ENCODE measurements at places on chromosomes 7 and 10.

DNA sequence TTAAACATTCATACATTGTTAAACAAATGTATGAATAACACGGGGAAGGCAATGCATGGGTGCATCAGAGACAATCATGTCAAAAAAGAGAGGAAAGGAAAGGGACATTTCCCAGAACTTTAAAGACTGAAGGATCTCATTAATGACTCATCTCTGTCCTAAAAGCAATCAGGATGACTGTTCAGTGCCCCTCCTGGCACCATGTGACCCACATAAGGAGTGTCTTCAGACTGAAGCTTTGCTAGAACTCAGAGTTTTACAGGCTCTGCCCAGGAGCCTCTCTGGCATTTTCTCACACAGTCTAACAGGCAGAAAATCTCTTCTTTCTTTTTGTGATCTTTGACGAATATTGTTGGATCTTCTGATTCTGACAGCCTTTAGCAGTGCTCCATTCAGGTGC, 315.3 kb downstream of the OTUD1 start:
- no peak for DNase-seq

- no peak for DNase-seq
These were observed 247.3 kb downstream of the DIP2C start for GRCh38 chr10:442209-442608.

DNA sequence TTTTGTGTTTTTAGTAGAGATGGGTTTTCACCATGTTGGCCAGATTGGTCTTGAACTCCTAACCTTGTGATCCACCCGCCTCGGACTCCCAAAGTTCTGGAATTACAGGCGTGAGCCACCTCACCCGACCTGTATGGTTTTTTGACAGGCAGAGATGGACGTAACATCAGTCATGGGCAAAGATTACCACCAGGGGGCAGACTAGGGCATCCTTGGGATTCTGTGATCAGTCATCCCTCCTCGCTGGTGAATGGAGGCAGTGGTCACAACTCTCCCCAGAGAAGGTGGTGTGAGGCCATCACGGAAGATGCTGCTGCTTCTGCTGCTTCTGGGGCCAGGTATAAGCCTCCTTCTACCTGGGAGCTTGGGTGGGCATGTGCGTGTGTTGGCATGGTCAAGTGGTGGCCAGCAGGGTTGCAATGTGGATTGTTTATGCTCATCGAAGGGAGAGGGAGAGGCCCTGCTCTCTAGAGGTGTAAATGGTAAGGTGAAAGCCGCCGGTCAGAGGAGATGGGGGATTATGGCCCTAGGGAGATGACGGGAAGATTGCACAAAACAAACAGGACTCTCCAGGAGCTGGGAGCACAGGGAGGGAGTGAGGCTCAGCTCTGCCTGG, 122.7 kb upstream of the PRSS1 start:
- peak; percentile 72 for DNase-seq

DNA sequence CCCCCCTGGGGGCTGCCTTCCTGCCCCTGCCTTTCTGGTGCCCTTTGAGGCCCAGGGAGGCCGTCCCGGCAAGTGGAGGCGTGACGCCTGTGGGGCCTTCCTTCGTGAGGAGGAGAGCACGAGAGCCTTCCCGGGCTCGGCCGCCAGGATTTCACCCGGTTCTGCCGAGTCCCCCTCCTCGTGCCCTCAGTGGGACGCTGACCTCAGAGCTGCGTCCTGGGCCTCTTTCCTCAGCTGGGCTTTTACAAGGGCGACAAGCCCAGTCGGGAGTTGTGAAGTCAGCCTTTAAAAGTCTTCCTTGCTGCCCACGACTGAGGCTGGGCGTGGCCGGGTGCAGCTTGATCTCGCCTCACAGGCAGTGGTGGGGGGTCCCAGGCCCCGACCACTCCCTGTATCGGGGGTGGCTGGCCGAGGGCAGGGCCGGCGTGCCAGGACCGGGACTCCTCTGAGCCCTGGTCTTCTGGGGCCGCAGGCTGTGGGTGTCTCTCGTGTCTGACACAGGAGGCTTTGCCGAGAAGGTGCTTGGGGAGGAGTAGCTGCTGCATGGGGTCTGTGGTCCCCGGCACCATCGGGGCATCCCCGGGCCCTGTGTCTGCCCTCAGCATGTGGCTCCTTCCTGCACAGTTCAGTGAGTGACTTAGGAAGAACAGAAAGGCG, 41.8 kb downstream of the FAM20C start:
- DNase-seq: no peak

GRCh38 chr7:44990109-44991023, 9.6 kb upstream of the CCM2 start:
- DNase-seq: no peak

DNA sequence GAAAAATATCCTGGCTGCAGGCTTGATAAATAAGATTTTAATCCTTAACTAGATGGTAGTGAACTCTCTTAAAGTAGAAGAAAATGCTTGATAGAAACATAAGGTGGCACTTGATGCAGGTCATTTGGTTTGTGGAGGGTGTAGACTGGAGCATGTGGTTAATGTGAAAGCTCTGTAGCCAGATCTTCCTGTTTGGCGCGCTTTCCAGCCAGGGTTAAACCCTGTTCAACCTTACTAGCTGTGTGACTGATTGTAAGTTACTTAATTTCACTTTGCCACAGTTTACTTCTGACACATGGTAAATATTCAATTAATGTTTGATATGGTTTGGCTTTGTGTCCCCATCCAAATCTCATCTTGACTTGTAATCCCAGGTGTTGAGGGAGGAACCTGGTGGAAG, 394.0 kb downstream of the REEP3 start:
- DNase-seq: no peak

GRCh38 chr7:12322903-12323300, 80.8 kb downstream of the VWDE start:
- no peak for DNase-seq

DNA sequence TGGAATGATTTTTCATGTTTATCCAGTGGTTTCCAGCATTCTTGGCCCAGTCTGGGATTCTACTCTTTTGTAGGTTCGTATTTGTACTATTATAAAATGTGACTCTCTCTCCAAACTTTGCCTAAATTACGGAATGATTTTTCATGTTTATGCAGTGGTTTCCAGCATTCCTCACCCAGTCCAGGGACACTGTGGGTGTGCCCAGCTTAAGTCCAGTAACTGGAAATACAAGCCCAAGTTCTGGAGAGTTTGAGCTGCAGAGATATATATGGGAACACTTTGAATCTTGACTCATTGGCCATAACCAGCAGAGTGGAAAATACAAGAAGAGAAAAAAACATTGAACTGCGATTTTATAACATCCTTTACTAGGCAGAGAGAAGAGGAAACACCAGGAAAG, 5.9 kb upstream of the MAGI2 start:
- DNase-seq: no peak

- DNase-seq: no peak
These were observed 15.0 kb downstream of the CXCL12 start for GRCh38 chr10:44369854-44370253.

GRCh38 chr10:50431791-50432190, 180.5 kb upstream of the ASAH2 start:
- DNase-seq: no peak

- no peak for DNase-seq
These were observed 93.8 kb downstream of the CALD1 start for GRCh38 chr7:134873253-134873652.

GRCh38 chr7:119397156-119397555, 875.8 kb upstream of the KCND2 start:
- no peak for DNase-seq

GRCh38 chr10:77622889-77623291, 14.7 kb downstream of the KCNMA1 start:
- DNase-seq: no peak

DNA sequence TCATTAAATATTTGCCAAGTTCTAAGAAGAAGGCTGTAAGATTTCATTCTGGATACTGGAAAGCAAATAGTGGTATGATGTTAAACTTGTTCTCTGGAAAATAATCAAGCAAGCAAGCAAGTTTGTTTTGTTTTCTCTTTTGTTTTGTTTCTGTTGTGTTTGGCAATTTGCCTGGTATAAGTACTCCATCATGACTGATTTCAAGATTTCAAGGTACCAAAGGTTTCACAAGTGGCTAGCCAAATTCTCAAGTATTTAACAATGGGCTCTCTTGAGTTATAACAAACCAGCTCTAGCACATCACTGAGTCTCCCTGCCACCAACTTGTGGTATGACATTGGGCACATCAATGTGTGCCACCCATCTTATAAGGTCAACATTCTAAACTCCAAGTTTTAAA, 151.7 kb upstream of the IGFBP3 start:
- no peak for DNase-seq

DNA sequence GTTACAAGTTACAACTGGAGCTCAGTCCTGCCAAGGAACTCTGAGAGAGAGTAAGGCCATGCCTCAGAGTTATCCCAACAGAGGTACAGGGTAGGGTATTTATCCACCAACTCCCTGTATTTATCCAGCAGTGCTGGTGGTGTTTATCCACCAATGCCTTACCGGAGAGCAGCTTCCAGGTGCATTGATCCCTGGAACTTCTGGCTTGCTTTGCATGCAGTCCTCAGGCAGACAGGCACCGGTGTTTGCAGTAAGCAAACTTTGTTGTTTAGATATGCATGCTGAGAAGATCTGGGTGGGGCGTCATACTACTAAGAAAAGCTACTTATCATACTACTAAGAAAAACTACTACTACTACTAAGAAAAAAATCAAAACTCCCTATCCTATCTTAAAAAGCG, 92.4 kb downstream of the CYP26A1 start:
- DNase-seq: no peak

DNA sequence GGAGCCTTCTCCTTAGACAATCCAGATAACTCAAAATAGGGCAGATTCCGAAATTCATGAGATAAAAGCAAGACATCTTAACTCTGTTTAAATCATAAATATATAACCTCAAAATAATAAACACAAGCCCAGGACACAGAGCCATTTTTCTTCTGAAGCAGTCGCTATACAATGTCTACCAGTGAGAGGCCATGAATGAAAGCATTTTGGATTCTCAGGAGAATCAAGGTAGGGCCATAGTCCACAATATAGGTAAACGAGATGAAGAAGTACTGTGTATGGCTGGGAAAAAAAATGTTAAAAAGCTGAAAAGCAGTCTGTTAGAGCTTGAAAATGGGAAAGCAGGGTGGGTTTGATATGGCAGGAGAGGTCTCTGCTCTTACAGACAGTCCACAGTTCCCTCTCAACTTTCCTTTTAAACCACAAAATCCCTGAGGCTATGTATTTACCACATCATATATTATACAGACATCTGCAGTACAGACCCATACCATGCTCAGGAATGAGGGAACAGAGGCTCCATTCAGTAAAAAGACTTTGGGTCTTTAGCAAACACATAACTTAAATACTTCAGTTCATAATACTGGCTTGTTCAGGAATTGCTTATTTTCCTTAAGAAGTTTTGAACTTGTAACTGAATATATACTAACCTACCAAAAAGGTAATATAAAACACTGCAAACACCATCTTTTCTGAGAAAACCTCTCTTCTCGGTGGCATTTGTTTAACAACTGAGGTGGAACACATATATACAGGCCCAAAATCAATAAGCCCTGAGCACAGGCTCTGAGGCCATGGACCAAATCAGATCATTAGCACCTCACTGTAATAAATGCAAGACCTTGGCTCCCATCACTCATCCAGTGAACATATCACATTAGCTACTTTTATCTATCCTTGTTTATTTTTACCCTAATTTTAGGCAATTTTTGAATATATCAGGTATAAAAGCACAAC, 109.3 kb downstream of the SORBS1 start:
- no peak for DNase-seq

- DNase-seq: no peak
These were observed 613 bp downstream of the AP5Z1 start for GRCh38 chr7:4775848-4776623.

DNA sequence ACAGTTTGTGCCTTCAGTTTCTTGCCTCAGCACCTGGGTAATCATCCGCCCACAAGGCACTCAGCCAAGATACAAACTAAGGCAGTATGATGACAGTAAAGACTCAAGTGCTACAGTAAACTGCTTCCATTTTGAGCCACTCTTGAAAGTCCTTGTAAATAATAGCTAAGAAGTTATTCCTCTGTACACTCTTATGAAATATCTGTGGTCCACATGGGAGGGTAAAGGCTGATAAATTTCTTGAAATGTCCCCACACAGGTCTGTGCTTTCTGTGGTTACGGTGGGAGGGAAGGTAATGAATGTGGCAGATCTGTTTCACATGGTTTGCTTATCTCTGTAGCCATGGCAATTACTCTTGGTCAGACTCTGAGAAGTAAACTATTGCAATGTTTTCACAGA, 551.0 kb upstream of the ZWINT start:
- DNase-seq: no peak

GRCh38 chr10:32104622-32105509, 48.6 kb upstream of the KIF5B start:
- no peak for DNase-seq

DNA sequence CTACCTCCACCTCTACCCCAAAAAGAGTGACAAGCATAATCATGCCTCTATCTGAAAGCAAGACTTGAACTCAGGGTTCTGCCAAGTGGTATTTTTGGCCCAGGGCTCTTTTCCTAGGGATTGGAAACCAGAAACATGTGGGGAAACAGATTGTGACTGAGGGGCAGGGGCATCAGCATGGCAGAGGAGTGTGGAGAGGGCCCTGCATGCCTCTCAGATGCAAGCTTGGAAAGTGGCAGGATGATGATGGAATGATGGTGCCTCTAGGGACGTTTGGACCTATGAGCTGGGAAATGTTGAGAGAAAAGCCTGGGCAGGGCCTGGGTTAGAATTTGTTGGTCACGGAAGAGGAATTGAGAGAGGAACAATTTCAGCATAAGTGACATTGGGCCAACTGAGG, 78.4 kb upstream of the LEP start:
- DNase-seq: peak; percentile 27

Measured in CD8-positive, alpha-beta T cell (primary cell).